Epithelial cell of umbilical artery (primary cell): ENCODE measurements at places on chromosomes 12 and 14. TPM values are rescaled to one million over a fixed set of nuclear protein-coding genes. Genes with fewer than 3 reads are reported as not detected.

CPNE6 gene
- not detected in 2 replicates for total RNA-seq

POMT2 gene
- 8.4 and 10.0 TPM in 2 replicates for total RNA-seq

SLC2A3 gene
- total RNA-seq, result 36.1 and 45.3 TPM in 2 replicates

SLC10A1 gene
- total RNA-seq, result not detected in 2 replicates

C12orf56 gene
- total RNA-seq, result under 0.01 and 0.15 TPM in 2 replicates

COX8C gene
- not detected in 2 replicates for total RNA-seq

RFLNA gene
- 2.9 and 14.6 TPM in 2 replicates for total RNA-seq

B4GALNT3 gene
- total RNA-seq, result not detected in 2 replicates

RFX4 gene
- not detected in 2 replicates for total RNA-seq

TBX3 gene
- total RNA-seq, result 0.97 and 1.7 TPM in 2 replicates

FZD10 gene
- total RNA-seq, result not detected in 2 replicates

CELA1 gene
- not detected in 2 replicates for total RNA-seq

GZMB gene
- total RNA-seq, result not detected in 2 replicates

WNT5B gene
- 0.32 and 0.46 TPM in 2 replicates for total RNA-seq

ADGRD1 gene
- 0.15 TPM in 1 of 2 replicates, not detected in the other for total RNA-seq

MUCL1 gene
- total RNA-seq, result not detected in 2 replicates

TNS2 gene
- 21.1 and 30.9 TPM in 2 replicates for total RNA-seq

KRT7 gene
- 33.4 and 450 TPM in 2 replicates for total RNA-seq

CIROP gene
- total RNA-seq, result not detected in 2 replicates

OR6C2 gene
- total RNA-seq, result not detected in 2 replicates

AVPR1A gene
- not detected in 2 replicates for total RNA-seq

SDR9C7 gene
- not detected in 2 replicates for total RNA-seq

SIX4 gene
- total RNA-seq, result 4.4 and 4.9 TPM in 2 replicates

KRT5 gene
- total RNA-seq, result under 0.01 and 0.91 TPM in 2 replicates

FOXA1 gene
- total RNA-seq, result under 0.01 and 0.91 TPM in 2 replicates

SELPLG gene
- 0.61 TPM in 1 of 2 replicates, not detected in the other for total RNA-seq

IL26 gene
- not detected in 2 replicates for total RNA-seq

RASSF8 gene
- 53.3 and 85.7 TPM in 2 replicates for total RNA-seq

ITGB7 gene
- total RNA-seq, result 0.15 TPM in 1 of 2 replicates, not detected in the other

GPR84 gene
- not detected in 2 replicates for total RNA-seq

DIO3 gene
- total RNA-seq, result not detected in 2 replicates

ACSM4 gene
- not detected in 2 replicates for total RNA-seq

CCDC177 gene
- total RNA-seq, result not detected in 2 replicates

STK38L gene
- 35.1 and 72.3 TPM in 2 replicates for total RNA-seq

RTL1 gene
- total RNA-seq, result not detected in 2 replicates

PGF gene
- total RNA-seq, result 378 and 418 TPM in 2 replicates

PLEKHD1 gene
- total RNA-seq, result under 0.01 TPM in 1 of 2 replicates, not detected in the other

PLEK2 gene
- total RNA-seq, result 14.9 and 27.0 TPM in 2 replicates

GYS2 gene
- not detected in 2 replicates for total RNA-seq

CCND2 gene
- total RNA-seq, result 18.2 and 52.6 TPM in 2 replicates

SYNE3 gene
- total RNA-seq, result 5.5 and 10.8 TPM in 2 replicates

TMEM132C gene
- total RNA-seq, result not detected in 2 replicates

SLC2A14 gene
- not detected in 2 replicates for total RNA-seq

KRT82 gene
- not detected in 2 replicates for total RNA-seq

PPP2R3C gene
- 43.5 and 59.9 TPM in 2 replicates for total RNA-seq

GARIN6 gene
- not detected in 2 replicates for total RNA-seq

NANOG gene
- not detected in 2 replicates for total RNA-seq

HNF1A gene
- total RNA-seq, result not detected in 2 replicates

TCL1B gene
- not detected in 2 replicates for total RNA-seq

GPR65 gene
- 0.32 TPM in 1 of 2 replicates, not detected in the other for total RNA-seq
